GM12892 (cell line): ENCODE measurements at places on chromosomes 11 and 22.

- DNase-seq: no peak
Observed at GRCh38 chr11:34308913-34309585, 48.8 kb downstream of the ABTB2 start.

DNA sequence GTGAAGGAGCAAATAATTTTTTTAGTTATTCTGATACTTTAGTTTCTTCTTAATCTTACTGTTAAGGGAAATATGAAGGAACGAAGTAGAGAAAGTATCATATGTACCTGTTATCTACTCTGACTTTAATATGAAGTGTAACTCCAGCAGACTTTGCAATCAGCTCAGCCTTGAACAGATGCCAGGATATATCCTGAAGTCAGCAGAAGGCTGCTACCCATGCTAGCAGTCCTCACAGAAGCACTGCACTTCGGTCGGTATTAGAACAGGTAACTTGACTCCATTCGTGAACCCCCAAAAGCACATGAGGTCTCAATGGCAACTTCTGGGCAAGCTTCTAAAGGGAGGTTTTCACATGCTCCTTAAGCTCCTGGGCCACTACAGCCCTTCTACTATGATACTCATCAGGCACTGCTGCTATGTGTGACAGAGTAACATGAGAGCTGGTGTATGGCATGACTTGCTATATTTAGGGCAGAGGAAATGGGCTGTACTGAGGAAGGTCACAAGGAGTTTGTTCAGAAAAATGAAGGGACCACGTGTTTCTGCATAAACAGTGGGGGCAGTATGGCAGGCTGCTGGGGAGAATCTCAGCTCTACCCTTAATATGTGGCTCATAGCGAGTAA is 344.1 kb downstream of the SOX6 start:
- DNase-seq: no peak

- no peak for DNase-seq
Observed at GRCh38 chr11:28606930-28607329, 498.7 kb downstream of the METTL15 start.

DNA sequence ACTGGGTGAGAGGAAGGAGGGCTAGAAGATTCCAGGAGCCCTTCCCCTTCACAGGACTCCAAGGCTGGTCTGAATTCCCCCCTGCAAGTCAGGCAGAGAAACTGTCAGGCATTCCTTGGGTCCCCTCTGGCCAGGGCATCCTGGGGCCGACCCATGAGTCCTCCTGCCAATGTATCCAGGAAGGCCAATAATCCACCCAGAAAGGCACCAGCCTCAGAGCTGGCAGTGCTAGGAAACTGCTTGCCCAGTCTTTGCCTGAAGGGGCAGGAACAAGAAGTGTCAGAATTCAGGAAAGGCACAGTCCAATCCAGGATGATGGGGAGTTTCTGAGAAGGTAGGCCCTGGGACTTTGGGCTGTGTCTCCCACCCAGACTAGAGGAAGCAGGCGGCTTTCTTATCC is 41.0 kb downstream of the BUD13 start:
- no peak for DNase-seq

- no peak for DNase-seq
Observed at GRCh38 chr11:45850446-45850845, 3.2 kb downstream of the CRY2 start.

GRCh38 chr11:58739725-58740430 is 8.1 kb upstream of the GLYAT start:
- DNase-seq: no peak
